ENCODE measurements at places on chromosomes 3 and 15.

DNA sequence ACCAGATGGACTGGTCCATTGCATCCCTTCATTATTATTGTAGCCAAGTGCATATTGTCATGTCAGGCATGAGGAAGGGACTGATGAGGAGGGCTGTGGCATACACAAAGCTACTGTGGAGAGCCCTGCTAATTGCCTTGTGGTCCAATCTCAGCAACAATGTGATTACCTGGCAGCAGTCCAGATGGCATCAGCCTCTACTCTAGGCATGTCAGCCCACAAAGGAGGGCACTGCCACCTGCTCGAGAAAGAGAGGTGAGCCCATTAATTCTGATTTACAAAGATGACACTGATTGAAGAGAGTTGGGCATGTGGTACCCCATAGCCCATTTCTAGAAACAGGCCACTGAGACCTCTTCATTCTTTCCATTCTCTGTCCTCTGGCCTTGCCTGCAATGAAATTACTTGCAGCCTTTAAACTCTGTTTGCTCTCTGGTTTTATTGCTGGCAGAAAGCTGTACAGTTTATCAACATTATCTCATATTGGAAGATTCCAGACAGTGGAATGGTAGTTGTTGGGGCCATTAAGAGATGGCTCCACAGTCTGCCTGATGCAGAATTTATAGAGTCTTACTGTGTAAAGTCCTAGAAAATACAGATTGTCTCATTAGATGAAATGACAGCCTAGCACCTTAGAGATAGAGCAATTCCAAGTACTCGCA, 307.7 kb downstream of the ARPP21 start:
- DNase-seq = no peak

GRCh38 chr3:57583544-57583943, 13.6 kb downstream of the ARF4 start:
- DNase-seq = no peak

DNA sequence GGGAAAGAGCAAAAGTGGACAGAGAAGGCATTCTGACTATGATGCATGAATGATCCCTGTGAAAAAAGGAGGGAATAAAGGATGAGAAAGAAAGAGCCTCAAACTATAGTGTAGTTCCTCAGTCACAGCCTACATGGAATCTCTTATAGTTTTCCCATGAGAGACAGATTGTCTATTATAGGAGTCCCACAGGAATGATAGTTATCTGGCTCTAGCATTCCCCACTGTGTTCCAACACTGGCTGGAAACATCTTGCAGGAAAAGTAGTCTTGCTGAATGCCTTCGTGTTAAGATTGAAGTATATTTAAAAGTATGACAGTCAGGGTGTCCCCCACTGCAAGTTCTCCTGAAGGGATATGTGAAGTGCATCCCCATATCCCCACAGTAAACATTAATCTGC, 641.5 kb upstream of the NECTIN3 start:
- no peak for DNase-seq

DNA sequence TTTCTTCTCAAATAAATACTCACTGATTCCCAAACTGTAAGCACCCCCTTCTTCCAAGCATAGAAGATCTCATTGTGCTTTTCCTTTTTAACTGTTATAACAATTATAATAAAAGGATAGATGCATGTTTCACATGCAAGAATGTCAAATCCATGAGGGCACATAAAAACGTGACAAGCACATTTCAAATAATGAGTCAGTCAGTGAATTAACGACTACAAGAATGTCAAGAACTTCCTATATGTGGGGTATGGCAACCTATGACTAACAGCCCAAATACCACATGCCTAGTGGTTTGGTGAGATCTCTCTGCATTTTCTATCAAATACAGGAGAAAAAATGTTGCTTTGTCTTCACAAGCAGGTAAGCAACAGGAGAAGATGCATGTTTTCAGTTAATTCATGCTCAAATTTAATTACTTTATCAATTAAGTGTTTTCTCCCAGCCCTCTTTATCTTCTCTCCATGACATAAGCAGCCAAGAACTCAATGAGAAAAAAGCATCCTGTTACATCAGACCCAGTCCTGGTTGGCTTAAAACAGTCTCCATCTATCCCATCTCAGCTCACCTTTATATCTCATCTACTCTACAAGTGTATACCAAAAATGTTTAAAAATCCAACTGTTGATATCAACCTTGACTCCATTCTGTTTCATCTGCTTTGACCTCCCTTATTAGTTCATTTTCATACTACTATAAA, 181.5 kb upstream of the LMCD1 start:
- DNase-seq = peak; percentile 12

DNA sequence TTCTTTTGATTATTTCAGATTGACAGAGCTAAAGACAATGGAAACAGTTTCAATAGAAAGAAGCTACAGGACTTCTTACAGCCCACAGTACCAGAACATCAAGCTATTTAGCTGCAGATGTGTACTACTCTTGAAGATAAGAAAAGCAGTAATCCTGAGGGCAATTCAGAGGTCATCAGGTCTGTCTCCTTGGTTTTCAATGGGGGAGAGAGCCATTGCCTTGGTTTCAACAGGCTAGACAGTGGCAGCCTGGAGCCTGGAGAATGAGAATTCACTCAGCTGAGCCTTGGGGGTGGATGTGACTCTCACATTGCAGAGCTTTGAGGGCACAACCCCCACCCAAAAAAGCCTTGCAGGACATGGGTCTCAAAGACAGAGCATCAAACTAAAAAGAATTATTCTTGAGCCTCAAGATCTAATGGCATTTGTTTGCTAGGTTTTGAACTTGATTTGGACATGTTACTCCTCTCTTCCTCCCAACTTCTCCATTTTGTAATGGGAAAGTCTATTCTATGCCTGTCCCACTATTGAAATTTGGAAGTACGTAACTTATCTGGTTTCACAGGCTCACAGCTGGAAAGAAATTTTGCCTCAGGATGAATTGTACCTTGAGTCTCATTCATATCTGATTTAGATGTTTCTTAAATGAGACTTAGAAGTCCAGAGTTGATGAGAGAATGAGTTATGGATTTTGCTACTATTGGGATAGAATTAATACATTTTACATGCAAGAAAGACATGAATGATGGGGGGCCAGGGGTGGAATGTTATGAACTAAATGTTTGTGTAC, 36.9 kb downstream of the PLSCR1 start:
- no peak for DNase-seq

DNA sequence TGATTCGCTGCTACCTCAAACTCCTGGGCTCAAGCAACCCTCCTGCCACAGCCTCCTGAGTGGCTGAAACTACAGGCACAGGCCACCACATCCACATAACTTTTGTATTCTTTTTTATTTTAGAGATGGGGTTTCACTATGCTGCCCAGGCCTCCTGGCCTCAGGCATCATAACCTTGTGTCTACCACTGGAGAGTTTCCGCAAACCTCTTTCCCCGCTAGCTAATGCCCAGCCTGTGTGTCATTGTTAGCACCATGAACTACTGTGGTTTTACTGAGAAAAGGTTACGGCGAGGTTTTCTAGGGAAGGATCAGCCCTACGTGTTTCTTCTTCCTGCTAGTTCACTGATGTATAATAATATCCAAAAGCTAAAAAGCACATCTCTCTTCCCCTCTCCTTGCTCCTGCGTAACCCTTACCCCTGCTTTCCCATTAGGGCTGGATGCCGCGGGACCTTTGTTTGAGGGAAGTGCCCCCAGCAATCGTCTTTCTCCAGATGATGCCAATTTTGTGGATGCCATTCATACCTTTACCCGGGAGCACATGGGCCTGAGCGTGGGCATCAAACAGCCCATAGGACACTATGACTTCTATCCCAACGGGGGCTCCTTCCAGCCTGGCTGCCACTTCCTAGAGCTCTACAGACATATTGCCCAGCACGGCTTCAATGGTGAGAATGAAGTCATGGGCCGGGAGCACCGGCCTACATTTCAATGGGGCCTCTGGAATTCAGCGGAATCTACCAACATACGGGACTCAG, 113.7 kb downstream of the LIPC start:
- no peak for DNase-seq

DNA sequence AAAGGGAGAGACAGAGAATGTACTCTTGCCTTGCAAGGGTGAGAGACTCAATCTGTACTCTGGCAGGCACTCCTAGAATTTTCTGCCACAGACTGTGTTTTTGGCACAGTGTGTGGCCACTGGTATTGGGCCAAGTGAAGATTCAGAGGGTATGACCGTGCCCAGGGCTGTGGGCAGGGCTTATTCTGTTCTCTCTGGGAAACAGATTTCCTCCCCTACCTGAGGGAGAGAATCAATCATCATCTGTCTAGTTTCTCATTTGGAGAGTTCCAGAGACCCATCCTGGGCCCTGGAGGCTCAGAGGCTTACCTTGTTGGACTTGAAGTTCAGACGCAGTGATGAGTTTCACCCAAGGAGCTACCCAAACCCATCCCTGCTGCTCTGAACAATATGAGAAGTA, 28.2 kb downstream of the CSTA start:
- no peak for DNase-seq

- no peak for DNase-seq
Measured at GRCh38 chr15:48896869-48897814, 19.2 kb downstream of the EID1 start.
